Stimulated activated CD8-positive, alpha-beta memory T cell treated with anti-CD3 and anti-CD28 coated beads, Interleukin-15, amount 100 ng/mL, for 24 hours (primary cell): ENCODE measurements at places on chromosomes 4 and X.

DNA sequence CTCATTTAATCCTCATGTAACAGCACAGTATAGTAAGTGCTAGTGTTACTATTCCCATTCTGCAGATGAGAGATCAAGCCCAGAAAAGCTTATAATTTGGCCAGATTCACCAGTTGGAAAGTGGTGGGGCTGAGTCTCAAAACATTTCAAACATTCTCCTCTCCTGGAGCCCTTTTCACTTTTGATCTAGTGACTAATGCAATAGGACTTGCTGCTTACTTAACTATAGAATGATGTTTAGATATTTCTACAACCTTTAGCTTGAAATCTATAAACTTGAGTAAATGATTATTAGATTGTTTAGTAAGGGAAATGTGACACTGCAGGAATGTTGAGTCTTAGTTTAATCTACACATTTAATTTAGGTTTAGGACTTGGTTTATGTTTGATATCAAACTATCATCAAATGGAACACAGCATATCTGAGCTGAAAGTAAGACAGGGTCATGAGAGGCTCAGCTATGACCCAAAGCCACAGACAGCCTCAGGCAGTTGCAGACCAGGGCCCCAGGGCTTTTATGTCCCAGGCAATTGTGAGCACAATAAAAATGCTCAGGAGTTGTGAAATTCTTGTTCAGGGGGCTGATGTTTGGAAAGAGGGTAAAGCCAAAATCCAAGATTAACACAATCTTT is 199.5 kb upstream of the HS3ST1 start:
- no peak for DNase-seq

GRCh38 chr4:122854447-122855352 is 28.1 kb downstream of the FGF2 start:
- DNase-seq: no peak

DNA sequence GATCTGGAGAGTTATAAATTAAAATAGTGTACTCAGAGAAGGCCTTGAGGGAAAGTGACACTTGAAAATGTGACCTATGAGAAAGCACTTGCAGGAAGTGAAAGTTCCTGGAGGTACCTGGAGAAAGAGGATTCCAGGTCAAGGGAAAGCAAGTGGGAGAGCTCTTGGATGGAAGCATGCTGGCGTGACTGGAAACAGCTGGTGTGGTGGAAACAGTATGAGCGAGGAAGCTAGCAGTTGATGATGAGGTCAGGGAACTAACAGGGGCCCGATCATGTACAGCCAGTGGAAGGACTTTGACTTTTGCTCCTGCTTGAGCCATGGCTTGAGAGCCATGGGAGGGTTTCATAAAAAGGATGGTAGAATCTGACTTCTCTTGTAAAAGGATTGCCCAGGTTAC is 9.5 kb upstream of the CLCN5 start:
- no peak for DNase-seq

- no peak for DNase-seq
Observed at GRCh38 chr4:60296386-60296785, 903.7 kb upstream of the ADGRL3 start.

- no peak for DNase-seq
Observed at GRCh38 chrX:13179100-13179499, 134.7 kb upstream of the FAM9C start.

DNA sequence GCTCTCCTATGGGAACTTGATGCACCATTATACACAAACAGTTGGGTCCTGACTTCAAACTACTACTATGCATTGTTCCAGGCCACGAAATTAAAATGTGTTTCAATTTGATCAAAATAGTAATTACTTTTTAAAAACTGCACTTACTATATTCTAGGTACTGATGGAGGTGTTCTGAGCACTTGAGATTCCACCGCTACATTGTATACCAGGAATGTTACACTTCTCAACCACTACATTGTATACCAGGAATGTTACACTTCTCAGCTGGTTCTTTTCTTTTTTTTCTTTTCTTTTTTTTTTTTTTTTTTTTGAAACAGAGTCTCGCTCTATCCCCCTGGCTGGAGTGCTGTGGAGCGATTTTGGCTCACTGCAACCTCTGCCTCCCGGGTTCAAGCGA is 77.9 kb downstream of the ELOVL6 start:
- DNase-seq: no peak

DNA sequence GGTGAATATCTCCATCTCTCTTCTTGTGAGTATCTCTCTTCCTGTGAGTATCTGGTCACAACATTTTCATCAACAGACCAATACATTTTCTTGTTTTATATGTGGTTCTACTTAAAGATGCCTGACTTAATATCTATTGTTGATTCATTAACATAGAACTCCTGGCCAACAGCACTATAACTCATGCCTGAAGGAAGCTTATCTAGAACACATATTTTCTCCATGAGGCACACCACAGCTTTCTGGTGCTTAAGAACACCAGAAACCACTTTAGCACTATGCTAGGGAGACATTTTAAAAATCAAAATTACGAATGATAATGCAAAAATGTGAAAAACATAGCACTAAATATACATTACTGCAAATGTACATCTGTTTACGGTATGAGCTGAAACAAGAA is 190.4 kb downstream of the GABRB1 start:
- no peak for DNase-seq

GRCh38 chrX:22536746-22537304 is 264.1 kb downstream of the CBLL2 start:
- DNase-seq: no peak

DNA sequence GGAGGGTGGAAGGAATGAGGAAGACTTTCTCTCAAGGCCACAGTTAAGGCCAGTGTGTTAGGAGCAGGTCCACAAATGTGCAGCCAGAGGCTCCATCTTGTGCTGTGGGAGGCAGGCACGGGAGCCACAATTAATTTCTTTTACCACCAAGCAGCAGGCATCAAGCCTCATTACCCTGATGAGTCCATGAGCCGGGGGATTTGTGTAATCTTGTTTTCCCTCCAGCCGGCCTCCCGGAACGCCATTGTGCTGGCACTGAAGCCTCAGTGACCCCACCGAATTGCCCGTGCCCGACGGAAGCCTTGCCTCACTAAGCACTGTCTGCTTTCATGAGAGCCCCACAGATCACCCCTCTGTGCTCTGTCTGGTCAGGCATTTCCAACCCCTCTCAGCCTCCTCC is 154.7 kb upstream of the STX18 start:
- no peak for DNase-seq

- no peak for DNase-seq
Observed at GRCh38 chr4:125316401-125316790, 1.6 kb downstream of the FAT4 start.

- no peak for DNase-seq
Observed at GRCh38 chr4:110641218-110641617, 18.3 kb upstream of the PITX2 start.

GRCh38 chr4:47031011-47031678 is at the start of gene GABRB1:
GABRB1 (plus strand) TSS chr4:47031567.
- DNase-seq: no peak

DNA sequence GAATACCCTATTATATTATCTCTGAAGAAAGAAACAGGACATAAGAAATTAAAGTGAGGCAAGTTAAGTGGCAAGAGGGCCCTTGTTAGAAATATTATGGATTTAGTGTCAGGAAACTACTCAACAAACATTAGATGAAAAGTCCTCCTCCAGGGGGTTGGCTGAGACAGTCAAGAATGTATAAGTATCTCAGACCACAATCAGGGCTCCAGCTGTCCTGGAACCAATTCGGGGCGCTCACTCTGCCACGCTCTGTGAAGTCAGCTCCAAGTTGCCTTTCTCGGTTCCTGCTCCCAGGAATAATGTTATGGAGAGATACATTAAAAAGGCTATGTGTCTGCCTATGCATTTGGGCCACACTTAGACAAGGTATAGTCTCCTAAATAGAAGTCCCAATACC is 73.3 kb downstream of the RASGEF1B start:
- DNase-seq: no peak

- DNase-seq: no peak
Observed at GRCh38 chrX:46244451-46244850, 300.8 kb downstream of the ZNF674 start.

DNA sequence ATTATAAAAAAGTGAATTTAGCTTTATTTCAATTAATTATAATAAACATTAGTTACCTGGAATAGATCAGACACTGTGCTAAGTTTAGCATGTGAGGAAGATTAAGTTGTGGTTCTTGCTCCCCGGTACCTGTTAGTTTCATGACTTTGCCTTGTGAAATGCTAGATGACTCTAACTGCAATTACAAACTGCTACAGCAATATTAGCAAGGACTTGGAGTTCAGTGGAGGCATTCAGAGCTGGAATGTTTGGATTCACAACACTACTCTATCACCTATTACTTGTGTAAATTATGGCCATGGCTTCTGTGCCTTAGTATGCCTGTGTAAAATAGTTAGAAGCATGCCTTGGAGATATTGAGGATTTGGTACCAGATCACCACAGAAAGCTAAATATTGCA is 21.4 kb upstream of the ANXA10 start:
- DNase-seq: no peak

DNA sequence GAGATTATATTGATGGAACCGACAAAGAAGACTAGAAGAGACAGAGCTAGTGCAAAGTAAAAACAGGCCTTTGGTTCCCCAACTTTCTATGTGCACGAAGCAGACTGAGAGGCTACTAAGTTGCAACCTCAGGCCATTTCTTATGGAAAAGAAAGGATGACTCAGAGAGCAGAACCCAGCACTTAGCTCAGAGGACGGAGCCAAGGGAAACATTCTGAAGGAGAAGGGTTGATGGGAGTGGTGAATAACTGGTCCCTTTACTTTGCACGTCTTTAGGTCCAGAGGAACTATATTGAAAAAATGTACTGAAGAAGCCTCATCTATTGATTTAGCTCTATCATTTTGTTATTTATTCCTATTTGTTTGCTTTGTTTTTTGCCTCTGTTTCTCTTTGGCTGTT is 182.1 kb downstream of the CPE start:
- no peak for DNase-seq

DNA sequence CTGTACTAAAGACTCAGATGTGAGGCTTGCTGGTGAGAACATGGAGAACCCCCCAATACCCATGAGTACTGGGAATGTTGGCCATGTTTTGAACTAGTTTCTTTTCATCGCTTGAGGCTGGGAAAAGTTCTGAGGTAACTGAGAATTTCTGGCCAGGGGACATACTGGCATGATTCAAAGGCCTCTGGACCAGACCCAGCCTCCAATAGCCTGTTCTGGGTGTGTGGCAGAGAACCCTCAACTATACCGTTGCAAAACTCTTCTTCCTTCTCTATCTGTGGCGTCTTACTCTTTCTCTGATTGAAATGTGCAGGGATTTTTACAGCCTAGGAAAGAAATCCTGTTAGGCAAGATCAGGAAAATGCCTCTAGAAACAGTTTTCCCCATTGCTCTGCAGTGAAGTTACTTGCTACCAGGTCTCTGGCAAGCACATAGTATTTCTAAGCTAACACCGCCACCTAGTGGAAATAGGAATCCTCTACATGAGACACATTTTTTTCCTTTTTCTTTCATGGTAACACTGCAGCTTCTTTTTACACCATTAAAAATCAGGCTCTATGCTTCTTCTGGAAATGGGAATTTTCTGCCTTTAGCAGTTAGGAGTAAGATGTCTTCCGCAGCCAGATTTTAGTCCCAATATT is 170.7 kb upstream of the ZCCHC13 start:
- no peak for DNase-seq

DNA sequence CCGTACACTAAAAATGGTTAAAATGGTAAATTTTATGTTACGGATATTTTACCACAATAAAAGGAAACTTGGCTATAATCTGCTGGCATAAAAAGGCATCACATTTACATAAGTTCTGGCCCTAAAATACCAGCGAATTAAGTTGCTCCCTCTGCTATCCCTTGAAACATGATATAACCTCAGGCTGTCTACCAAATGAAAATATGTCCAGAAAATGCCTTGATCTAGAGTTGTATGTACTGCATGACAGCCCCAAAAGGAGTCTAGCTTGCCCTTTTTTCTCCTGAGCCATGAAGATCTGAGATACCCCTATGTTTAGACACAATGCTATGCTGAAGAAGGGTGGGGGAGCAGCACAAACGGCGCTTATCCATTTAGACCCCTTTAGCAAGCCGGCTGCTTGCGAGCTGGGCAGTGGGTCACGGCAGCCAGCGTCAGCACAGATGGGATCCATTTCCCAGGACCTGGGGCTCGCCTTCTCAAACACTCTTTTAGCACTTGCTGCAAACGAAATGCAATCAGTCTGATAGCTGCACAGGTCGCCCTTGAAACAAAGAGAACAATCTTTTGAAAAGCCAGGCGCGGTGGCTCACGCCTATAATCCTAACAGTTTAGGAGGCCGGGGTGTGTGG is 77.0 kb downstream of the AFAP1 start:
- no peak for DNase-seq

DNA sequence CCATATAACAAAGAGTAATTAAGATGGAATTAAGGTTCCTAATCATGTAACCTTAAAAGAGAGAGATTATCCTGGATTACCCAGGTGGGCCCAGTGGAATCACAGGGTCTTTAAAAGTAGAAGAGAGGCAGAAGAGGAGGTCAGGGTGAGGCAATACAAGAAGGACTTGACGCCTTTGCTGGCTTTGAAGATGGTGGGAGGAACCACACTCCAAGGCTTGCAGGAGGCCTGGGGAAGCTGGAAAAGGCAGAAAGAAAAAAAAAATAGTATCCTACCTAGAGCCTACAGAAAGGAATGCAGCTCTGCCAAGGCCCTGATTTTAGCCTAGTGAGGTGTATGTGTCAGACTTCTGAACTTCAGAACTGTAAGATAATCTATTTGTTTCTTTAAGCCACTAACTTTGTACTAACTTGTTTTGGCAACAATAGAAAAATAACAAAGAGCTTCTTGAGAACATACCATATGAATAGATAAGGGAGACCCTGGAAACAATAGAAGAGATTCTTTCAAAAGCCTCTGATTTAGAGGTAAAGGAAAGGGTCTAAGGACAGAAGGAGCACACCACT is 229.9 kb upstream of the TTC29 start:
- DNase-seq: no peak

GRCh38 chr4:26459756-26460530 is 30.3 kb downstream of the CCKAR start:
- DNase-seq: no peak

DNA sequence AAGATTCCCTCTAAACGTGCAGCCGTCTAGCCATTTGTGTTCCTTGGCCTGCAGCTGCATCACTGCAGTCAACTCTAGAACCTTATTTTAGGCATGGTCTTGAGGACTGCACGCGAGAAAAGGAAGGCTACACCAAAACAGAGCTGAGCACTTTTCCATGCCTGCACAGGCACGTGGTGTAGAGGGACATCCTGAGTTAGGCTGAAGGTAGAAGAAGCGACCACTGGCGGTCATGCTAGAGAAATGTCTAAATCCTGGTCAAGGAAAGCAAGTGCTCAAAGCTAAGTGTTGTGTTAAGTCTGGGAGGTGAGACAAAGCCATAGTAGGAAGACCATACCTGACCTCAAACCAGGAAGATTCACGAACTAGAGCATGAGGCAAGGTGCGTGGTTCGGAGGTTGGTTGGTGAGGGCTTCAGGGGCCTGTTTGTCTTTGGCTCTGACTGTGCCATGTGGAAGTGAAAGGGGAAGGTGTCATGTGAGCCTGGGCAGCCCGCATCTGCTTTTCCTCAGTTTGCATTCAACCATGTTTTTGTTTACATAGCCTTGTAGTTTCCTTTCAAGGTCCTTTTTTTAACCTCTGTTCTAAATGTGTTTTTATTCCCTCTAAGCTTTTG is 203.8 kb downstream of the AASDH start:
- DNase-seq: no peak

GRCh38 chr4:173370130-173370476 is 651 bp upstream of the SAP30 start:
- peak; percentile 29 for DNase-seq
